Activated CD4-positive, alpha-beta T cell treated with anti-CD3 and anti-CD28 coated beads, Interleukin-2, amount 50 U/mL, for 16 hours (primary cell): ENCODE measurements at places on chromosomes 7 and 10.

DNA sequence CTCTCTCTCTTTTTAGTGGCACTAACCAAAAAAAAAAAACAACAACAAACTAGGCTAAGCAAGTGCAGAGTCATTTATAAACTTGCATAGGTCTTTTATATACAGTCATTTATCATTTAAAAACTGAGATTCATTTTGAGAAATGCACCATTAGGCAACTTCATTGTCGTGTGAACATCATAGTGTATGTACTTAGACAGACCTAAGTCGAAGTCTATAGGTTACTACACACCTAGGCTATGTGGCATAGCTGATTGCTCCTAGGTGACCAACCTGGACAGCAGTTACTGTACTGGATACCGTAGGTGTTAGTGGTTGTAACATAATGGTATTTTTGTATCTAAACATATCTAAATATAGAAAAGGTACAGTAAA lies 109.1 kb upstream of the SAMD8 start:
- DNase-seq, result peak; percentile 39

DNA sequence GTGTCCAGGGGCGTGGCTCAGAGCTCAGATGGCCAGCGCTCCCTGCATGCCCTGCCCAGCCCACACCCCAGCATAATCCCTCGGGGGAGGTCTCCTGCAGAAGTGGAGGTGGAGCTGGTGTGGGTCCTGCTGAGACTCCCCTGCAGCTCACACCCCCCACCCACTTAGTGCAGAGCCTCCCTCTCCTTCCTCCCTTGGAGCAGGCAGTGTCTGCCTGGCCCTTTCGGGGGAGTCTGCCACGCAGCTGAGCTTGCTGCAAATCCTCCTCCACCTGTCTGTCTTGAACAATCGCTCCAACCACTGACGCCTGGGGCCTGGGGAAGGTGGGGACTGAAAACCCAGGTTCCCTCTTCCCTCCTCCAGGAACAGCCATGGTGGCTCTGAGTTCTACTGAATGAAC lies 219.7 kb upstream of the PPP2R2D start:
- DNase-seq, result no peak

DNA sequence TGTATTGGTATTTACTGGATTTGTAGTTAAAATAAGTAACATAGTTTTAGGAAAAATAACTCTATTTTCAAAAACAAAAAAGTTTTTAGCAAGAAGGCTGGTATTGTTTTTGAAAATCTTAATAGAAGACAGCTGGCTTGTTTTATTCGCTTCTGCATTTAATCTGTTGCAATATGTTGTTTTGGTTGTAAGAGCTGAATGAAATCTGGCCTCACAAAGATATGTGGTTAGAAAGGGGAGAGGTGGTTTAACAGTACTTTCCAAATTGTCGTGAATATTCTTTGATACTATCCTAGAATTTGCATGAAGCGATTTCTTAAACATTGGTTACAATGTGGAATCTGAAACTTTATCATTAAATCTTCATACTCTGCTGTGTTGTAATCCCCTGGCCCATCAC lies 355.9 kb upstream of the FZD8 start:
- DNase-seq, result no peak

- no peak for DNase-seq
These were observed 11.9 kb upstream of the CALU start for GRCh38 chr7:128727239-128727638.

- DNase-seq, result no peak
These were observed 683.3 kb downstream of the GRM8 start for GRCh38 chr7:126569402-126569801.

DNA sequence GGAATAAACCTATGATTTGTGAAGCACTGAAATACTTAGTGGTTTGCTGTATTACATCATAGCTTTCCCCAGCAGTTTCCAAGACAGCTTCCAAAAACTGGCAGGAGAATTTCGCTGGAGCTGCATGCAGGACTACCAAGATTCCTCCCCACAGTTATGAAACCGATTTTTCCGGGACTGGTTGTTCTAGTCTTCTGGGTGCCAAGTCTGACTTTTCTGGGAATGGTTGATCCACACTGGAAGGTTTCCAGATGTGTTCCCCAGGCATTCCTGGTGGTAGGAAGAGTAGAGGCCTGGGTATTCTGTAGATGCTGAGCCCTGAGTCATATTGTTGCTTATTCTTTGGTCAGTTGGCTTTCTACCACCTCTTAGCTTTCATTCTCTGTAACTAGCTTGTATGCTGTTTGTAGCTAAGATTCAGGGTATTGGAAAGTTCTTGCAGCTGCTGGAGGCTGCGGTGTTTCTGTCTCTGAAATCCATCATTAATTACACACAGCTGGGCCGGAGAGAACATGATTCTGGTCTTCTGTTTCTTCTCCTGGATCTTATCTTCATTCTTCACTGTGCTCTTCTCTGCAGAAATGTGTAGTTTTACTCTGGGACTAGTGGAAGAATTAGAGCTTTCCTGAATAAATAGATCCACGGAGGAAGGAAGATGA lies 6.3 kb downstream of the ABCC2 start:
- no peak for DNase-seq

DNA sequence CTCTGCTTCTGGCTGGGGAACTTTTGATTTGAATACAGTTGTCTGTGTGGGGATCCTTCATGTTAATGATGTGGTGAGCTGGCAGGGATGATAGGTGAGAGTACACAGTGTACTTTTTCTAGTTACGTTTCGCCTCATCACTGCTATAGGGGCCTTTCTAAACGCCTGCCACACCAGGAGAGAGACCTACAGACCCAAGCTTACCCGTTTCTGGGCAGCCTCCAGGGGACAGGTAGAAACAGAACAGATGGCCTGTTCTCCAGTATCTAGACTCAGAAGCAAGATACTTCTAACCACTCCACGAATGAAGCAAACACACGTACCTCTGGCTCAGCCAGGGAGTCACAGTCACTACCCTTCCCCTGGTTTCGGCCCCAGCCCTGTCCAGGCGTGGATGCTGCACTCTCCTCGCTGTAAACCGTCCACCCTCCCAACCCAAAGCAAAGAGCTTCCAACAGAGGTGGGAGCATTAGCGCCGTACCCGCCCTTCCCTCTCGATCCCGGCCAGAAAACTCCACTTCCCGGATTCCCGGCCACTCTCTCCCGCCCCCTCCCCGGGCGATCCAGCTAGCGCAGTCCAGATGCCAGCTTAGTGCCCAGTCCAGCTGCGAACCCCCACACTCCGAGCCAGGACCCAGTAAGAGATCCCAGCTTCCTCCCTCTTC lies 1.2 kb downstream of the CCDC6 start:
- DNase-seq, result peak; percentile 84

- DNase-seq, result no peak
These were observed 30.0 kb upstream of the SAMD9L start for GRCh38 chr7:93178213-93178612.

DNA sequence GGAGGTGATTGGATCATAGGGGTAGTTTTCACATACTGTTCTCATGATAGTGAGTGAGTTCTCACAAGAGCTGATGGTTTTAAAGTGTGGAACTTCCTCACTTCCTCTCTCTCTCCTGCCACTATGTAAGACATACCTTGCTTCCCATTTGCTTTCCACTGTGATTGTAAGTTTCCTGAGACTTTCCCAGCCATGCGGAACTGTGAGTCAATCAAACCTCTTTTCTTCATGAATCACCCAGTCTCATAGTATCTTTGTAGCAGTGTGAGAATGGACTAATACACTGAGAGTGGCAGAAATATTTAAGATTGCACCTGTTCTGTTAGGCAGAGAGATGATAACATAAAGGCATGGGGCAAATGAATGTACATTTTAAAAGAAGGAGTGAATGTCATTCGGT lies 507.8 kb downstream of the SORCS3 start:
- no peak for DNase-seq

GRCh38 chr10:68899186-68899745 lies 1.8 kb upstream of the DDX50 start:
- no peak for DNase-seq

DNA sequence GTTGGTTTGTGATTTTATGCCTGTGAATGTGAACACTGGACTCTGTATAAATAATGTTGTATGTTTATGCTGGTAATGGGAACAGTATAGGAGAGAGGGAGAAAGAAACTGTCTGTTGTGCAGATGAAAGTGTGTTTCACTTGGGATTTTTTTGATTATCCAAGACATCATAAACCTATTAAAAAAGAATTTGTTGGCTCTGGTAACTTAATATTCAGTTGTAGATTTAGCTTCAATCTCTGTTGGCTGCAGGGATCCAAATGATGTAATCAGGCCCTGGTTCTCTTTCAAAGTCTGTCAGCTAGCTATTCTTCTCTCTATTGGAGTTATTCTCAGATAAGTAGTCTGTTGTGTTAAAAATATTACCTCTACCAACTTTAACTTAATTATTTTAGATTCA lies 168.8 kb upstream of the RHOBTB1 start:
- DNase-seq, result no peak

- no peak for DNase-seq
These were observed 2.5 kb downstream of the SCRN1 start for GRCh38 chr7:29987083-29987482.

GRCh38 chr7:83452256-83452655 lies 196.7 kb downstream of the SEMA3E start:
- DNase-seq, result no peak

DNA sequence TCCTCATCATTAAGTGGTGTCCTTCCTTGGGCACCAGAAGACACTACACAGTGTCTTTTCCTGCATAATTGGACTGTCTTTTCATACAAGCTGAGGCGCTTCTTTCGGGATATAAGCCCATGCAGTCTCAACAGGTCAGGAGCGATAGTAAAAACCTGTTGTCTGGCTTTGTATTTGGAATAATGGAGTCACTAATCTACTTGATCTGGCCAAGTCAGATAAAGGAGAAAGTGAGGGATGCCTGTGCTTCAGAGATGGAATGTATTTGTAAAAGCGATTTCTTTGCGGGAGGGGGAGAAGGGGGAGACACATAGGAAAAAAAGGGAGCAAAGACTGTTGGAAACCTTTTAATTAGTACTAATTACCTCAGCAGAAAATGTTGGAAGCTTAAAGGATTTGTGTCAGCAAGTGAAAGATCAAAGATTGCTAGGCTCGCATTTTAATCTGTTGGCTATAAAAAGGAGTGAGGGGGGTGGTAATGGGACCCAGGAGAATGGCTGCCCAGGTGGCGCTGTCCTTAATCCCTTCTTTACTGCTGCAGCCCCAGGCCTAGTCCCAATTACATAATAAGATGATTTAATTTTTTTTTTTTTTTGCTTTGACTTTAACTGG lies 581.4 kb downstream of the LRMDA start:
- DNase-seq, result no peak

- peak; percentile 53 for DNase-seq
These were observed 241.5 kb downstream of the PHTF2 start for GRCh38 chr7:78039790-78040776.

DNA sequence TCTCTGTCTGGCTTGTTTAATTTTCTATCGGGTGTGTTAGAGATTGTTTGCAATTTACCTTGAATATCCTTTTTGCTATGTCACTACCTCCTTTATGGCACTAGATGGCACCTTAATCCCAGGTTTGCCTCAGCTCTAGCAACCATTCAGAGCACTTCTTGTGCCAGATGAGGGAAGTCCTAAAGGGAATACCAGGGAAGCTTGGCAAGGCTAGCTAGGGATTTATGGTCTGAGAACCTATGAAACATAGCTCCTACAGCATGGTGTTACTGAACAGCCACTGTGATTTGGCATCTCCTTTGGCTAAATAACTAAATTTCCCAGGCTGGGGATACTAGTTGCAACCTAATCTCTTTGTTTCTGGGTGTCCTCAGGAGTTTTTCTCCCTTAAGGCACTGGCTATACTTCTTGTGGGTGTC lies 69.0 kb upstream of the VOPP1 start:
- peak; percentile 66 for DNase-seq

DNA sequence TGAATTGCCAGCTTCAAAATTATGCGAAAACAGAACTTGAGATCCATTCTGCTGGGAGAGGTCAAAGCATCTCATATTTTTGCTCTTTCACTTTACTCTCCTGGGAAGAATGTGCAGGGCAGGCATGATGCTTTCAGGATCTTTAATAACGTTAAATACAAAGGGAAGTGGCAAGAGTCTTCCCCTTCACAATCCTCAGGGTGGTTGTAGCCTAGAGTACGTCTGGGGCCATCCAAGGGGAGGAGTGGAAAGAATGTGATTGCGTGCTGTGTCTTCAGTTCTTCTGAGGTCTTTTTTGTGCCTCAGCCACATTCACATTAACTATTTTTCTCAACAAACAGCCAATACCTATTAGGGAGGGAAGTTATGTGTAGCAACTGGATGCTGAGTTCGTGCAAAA lies 207.3 kb downstream of the HGF start:
- DNase-seq, result no peak

- DNase-seq, result no peak
These were observed 94.6 kb upstream of the ANLN start for GRCh38 chr7:36295090-36295489.

DNA sequence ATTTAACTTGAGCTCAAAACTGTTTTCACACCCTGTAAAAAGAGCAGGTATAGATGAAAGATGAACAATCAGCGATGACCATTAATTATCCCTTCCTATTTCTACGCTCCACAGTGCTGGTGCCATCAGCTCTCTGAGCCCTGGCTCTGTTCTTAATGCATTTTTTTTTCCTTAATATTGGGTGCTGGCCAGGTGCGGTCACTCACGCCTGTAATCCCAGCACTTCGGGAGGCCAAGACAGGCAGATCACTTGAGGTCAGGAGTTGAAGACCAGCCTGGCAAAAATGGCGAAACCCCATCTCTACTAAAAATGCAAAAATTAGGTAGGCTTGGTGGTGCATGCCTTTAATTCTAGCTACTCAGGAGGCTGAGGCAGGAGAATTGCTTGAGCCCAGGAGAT lies 4.2 kb downstream of the STEAP4 start:
- no peak for DNase-seq

- no peak for DNase-seq
These were observed 17.5 kb downstream of the ZNF862 start for GRCh38 chr7:149855361-149856305.

GRCh38 chr7:121286742-121287734 lies 41.8 kb upstream of the WNT16 start:
- DNase-seq, result no peak

DNA sequence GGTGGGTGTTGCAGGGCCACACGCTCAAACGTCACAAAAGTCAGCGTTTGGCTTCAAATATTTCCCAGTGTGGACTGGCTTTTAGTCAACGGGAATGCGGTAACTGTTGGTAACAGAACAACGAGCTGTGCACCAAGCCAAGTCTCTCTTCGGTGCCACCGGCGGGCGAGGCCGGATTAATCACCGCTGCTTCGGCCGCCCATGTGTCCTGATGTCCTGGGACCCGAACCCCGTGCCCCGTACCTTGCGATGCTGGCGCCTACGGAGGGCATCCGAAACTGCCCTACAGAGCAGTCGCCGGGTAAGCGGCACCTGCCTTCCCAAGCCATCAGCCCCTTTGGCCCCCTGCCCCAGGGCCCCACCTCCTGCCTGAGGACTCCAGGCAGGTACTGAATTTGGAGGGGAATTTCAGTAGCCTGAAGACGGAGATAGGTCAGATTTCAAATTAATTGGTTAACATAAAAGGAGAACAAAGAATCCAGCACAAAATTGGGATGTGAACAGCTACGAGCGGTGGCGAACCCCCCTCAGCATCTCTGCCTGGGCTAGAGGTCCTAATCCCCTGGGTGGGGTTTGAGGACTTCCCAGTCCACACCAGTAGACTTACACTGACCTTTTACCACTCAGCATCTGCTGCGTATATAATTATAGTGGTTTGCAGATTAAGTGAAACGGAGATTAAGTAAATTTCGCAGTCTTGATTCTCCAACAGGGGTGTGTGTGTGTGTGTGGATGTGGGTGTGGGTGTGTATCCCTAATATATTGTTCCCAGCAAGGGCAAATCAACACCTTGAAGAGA lies at the start of gene LRRC72:
Gene LRRC72, plus strand, starts transcription at position 84 of the 799 bp plus-strand sequence. Its CDS starts 128 bp downstream, at position 212.
- no peak for DNase-seq
